Lung (tissue), 17 donors: ENCODE measurements at places on chromosomes 3 and 15. TPM values are rescaled to one million over a fixed set of nuclear protein-coding genes. Genes with fewer than 3 reads are reported as not detected.

The DLL4 gene
- total RNA-seq, result 31.8 TPM

The CLRN1 gene
- not detected for total RNA-seq

The CISH gene
- total RNA-seq, result 50.2 TPM

The FOXL2 gene
- total RNA-seq, result 0.14 TPM

DNA sequence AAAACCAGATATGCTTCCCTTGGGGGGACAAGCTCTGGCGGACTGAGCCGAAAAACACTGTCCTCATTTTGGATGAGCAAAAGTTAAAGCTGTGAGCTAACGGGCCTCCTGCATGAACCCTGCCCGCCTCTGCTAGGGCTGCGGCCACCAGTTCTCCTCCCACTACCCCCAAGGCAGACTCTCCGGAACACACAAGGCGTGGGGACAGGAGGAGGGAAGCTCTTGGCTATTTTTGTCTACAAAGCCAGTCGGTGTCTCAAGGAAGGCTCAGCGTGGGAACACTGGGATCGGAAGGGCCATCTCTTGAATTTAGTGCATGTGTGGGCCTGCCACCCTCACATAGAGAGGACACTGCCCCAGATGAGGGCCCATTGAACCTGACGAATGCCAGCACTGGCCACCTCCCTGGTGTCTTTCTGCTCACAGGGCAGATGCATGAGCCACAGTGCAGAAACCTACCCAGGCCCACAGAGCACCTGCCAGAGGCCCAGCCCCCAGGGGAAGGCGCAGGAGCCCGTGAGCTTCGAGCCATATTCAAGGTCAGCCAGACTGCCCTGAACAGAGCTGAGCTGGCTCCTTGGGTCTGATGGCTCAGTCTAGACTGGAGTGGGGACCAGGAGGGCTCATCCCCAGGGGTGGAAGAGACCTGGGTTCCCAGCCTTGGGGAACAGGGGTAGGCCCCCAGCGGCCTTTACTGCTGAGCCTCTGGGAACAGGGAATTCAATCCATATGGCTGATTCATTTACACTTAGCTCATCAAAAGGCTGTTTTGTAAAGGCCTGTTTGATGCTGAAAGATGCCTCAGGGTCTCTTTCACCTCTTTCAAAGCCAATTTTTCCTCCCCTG, 38.3 kb downstream of the HCN4 start:
- no peaks in the 10 kb centered on the region for H3K36me3 ChIP-seq
- no peaks in the 10 kb centered on the region for H3K27me3 ChIP-seq

GRCh38 chr3:120113128-120114116, 19.2 kb upstream of the GSK3B start:
- no peaks in the 10 kb centered on the region for H3K36me3 ChIP-seq
- no peak overlapping the region for H3K27ac ChIP-seq
- no peaks in the 10 kb centered on the region for H3K4me1 ChIP-seq
- no peak for DNase-seq
- no peaks in the 10 kb centered on the region for H3K27me3 ChIP-seq

DNA sequence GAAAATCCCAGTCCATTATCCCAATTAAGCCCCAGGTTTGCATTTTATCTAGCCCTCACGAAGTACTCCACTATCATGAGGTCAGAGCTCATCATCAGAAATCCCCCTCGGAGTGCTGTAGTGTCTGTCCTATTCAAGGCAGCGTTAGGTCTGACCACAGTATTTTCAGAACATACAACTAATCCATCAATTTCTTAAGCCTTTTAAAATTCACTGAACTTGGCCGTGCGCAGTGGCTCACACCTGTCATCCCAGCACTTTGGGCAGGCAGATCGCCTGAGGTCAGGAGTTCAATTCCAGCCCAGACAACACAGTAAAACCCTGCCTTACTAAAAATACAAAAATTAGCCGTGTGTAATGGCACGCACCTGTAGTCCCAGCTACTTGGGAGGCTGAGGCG, 11.9 kb downstream of the VGLL4 start:
- no peaks in the 10 kb centered on the region for H3K27me3 ChIP-seq
- no peak overlapping the region for H3K4me3 ChIP-seq
- peaks cover 60% of the 10 kb centered on the region for H3K4me1 ChIP-seq
- no peak for DNase-seq
- H3K27ac ChIP-seq, result peak overlapping the region; percentile 6
- no peaks in the 10 kb centered on the region for H3K36me3 ChIP-seq

GRCh38 chr15:63066272-63066671, 23.7 kb downstream of the TPM1 start:
- H3K4me3 ChIP-seq, result no peak overlapping the region
- H3K27ac ChIP-seq, result no peak overlapping the region
- DNase-seq, result no peak
- peaks cover 69% of the 10 kb centered on the region for H3K36me3 ChIP-seq
- H3K27me3 ChIP-seq, result no peaks in the 10 kb centered on the region

GRCh38 chr3:170634663-170635384, 48.9 kb upstream of the SLC7A14 start:
- H3K4me1 ChIP-seq, result peaks cover 7% of the 10 kb centered on the region
- DNase-seq, result no peak
- H3K27ac ChIP-seq, result no peak overlapping the region
- no peaks in the 10 kb centered on the region for H3K27me3 ChIP-seq
- no peak overlapping the region for H3K4me3 ChIP-seq

GRCh38 chr3:17372362-17373210, 369.8 kb downstream of the TBC1D5 start:
- no peak overlapping the region for H3K4me3 ChIP-seq
- H3K4me1 ChIP-seq, result no peaks in the 10 kb centered on the region
- DNase-seq, result no peak
- H3K27me3 ChIP-seq, result no peaks in the 10 kb centered on the region
- no peak overlapping the region for H3K27ac ChIP-seq

DNA sequence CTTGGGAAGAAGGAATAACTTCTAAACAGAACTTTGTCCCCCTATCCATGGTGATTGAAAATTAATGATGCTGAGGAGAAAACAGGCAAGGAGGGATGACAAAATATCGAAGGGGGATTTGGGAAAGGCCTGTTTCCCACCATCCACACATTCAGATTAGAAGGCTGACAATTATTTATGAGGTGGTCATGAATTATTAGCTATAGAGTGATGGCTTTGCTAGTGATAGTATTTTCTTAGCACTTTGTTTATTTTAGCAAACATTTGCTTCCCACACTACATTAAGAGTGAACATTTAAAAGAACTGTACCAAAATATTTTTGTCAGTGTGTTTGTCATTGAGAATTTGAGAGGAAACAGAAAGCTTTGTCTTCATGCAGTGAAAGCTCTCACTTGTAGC, 172.6 kb upstream of the PDZRN3 start:
- DNase-seq, result no peak
- peaks cover 6% of the 10 kb centered on the region for H3K4me1 ChIP-seq
- H3K4me3 ChIP-seq, result no peak overlapping the region

DNA sequence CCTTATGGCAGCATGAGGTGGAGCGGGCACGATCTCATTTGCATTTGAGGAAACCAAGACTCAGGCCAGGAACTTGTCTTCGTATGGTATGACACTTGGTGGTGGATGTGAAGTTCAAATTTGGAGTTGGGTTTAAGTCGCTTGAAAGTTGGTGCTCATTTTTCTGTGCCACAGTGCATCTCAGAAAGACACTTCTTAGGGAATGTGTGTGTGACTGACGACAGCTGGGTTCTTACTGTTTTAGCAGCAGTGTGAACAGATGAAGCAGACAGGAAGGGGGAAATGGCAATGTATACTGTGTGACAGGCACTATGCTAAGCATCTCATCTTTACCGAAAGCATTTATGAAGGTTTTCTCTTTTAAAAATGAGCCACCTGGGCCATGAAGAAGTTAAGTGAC, 75.4 kb downstream of the SEC22A start:
- peak; percentile 78 for DNase-seq
- H3K27ac ChIP-seq, result no peak overlapping the region
- H3K4me3 ChIP-seq, result no peak overlapping the region
- no peaks in the 10 kb centered on the region for H3K27me3 ChIP-seq
- H3K36me3 ChIP-seq, result no peaks in the 10 kb centered on the region

GRCh38 chr15:71083349-71083748, 31.9 kb upstream of the THSD4 start:
- no peak for DNase-seq
- no peak overlapping the region for H3K4me3 ChIP-seq
- H3K36me3 ChIP-seq, result no peaks in the 10 kb centered on the region
- H3K27me3 ChIP-seq, result no peaks in the 10 kb centered on the region
- H3K27ac ChIP-seq, result peak overlapping the region; percentile 29
- no peaks in the 10 kb centered on the region for H3K4me1 ChIP-seq

DNA sequence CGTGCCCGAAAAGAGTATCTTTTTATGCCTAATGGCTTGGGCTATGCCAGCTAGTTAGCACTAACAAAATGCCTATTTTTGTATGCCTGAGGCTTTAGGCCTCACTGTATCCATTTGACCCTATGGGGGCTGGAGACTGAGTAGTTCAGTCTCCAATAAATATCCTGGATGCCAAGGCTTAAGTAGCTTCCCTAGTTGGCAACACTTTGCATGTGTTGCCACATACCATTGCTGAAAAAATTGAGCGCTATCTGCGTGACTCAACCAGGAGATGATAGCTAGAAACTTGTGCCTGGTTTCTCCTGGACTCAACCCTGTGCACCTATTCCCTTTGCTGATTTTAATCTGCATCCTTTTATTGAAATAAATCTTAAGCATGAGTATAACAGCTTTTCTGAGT, 58.4 kb upstream of the ATP2C1 start:
- H3K4me1 ChIP-seq, result peaks cover 1% of the 10 kb centered on the region
- no peak for DNase-seq
- no peak overlapping the region for H3K27ac ChIP-seq
- H3K27me3 ChIP-seq, result no peaks in the 10 kb centered on the region

DNA sequence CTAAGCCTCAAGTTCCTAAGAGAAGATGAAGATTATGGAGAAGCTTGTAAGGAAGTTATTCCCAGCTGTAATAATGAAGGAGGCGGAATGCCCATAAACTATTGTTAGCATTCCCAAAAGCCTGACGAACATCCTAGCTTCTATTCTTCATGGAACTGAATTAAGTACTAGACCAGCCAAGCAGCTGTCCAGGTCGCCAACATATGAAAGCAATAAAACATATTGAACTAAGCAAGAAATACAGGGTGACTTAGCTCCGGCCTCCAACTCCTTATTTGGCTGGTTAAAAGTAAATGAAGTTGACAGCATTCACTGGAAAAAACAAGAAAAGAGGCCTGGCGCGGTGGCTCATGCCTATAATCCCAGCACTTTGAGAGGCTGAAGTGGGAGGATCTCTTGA, 174.0 kb upstream of the TPM1 start:
- H3K4me3 ChIP-seq, result no peak overlapping the region
- no peaks in the 10 kb centered on the region for H3K4me1 ChIP-seq
- H3K27ac ChIP-seq, result no peak overlapping the region
- DNase-seq, result no peak

DNA sequence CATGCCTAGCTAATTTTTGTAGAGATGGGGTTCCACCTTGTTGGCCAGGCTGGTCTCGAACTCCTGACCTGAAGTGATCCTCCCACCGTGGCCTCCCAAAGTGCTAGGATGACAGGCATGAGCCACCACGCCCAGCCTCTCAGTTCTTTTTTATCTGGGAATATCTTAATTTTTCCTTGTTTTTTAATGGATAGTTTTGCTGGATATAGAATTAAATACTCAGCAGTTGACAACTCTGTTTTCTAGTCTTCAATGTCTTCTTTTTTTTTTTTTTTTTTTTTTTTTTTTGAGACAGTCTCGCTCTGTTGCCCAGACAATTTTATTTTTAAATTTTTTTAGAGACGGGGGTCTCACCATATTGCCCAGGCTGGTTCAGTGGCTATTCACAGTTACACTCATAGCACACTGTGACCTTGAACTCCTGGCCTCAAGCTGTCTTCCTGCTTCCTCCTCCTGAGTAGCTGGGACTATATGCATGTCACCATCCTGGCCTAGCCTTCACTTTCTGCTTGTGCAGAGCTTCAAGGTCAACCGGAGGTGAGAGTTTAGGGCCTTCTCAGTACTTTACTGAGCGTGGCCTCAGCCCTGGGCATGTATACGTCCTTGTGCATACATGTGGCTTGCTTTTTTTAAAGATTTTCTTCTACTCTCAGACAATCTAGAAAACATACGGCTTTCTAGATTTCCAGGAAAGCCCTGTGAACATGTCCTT, 120.5 kb downstream of the ZNF609 start:
- H3K4me3 ChIP-seq, result no peak overlapping the region
- H3K27me3 ChIP-seq, result no peaks in the 10 kb centered on the region
- H3K4me1 ChIP-seq, result no peaks in the 10 kb centered on the region
- H3K36me3 ChIP-seq, result no peaks in the 10 kb centered on the region
- DNase-seq, result no peak
- no peak overlapping the region for H3K27ac ChIP-seq

DNA sequence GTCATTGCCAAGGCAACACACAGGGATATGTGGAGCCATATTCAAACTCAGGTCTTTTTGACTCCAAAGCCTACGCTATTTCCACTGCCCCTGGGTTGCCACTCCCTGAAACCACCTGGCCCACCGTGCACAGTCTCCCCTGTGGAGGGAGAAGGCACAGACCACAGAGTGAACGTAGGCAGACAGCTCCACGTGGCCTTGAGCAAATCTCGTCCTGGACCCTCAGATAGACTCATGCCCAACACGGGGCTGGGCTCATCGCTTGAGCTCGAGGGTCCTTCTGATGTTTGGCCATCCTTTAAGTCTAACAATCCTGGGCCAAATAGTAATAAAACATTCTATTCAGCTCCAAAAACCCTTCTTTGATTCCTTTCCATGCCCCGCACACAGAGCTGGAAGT, 72.0 kb downstream of the CPN2 start:
- no peak overlapping the region for H3K4me3 ChIP-seq
- H3K27me3 ChIP-seq, result no peaks in the 10 kb centered on the region
- peaks cover 16% of the 10 kb centered on the region for H3K4me1 ChIP-seq

GRCh38 chr3:132726341-132726823, 4.2 kb upstream of the NPHP3 start:
- no peaks in the 10 kb centered on the region for H3K27me3 ChIP-seq
- DNase-seq, result peak; percentile 76
- no peak overlapping the region for H3K27ac ChIP-seq

DNA sequence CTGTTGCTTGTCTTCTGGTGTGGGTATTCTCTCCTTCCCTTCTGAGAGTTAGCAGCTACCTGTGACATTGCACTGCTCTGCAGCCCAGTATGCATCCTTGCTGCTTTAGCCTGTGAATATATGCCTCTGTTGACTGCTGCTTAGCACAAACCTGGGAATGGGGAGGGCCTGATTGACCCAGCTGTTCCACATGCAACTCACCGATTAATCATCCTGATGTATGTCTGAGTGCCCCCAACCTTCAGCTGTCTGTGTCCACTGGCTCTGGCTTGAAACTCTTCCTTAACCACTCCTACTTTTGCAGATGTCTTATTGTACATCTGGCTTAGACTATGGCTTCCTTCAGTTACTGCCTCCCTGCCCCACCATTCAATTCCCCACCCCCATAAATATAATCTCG, 119.1 kb downstream of the RASA2 start:
- H3K27ac ChIP-seq, result no peak overlapping the region
- H3K27me3 ChIP-seq, result no peaks in the 10 kb centered on the region
- DNase-seq, result no peak
- H3K4me1 ChIP-seq, result no peaks in the 10 kb centered on the region
- no peak overlapping the region for H3K4me3 ChIP-seq
- H3K36me3 ChIP-seq, result peaks cover 16% of the 10 kb centered on the region
